ENCODE measurements at places on chromosomes 11 and 22.

GRCh38 chr11:74444173-74444826, 23.0 kb downstream of the KCNE3 start:
- no peak for DNase-seq

- DNase-seq: no peak
These were observed 12.0 kb upstream of the ANO3 start for GRCh38 chr11:26319906-26320305.

GRCh38 chr11:94525546-94526324, 13.5 kb downstream of the C11orf97 start:
- no peak for DNase-seq

- DNase-seq: no peak
These were observed 45.2 kb downstream of the SC5D start for GRCh38 chr11:121337740-121338272.

DNA sequence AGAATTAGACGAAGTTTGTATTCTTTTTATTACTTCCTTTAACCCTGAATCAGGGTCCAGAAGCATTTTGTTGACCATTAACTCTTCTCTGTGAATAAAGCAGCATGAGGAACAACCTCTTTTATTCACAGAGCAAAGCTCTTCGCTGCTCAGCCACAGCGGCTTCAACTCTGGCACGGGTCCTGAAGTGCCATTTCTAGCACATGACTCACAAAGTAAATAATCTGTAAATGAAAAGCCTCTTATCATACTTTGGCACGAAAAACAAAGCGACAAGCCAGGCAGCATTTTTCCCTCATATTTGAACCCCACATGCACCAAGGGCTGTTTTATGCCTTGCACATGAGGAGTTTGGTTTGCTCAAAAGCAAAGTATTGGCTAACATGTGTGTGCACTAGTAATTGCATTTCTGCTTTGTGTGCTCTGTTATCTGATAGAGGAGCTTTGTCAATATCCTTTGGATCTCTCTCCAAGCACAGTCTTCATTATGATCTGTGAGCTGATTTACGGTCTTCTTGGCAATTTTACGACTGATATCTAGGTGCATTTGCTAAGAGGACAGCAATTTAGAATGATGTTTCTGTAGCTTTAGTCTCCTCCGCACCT, 33.0 kb upstream of the APOBEC3A start:
- no peak for DNase-seq

DNA sequence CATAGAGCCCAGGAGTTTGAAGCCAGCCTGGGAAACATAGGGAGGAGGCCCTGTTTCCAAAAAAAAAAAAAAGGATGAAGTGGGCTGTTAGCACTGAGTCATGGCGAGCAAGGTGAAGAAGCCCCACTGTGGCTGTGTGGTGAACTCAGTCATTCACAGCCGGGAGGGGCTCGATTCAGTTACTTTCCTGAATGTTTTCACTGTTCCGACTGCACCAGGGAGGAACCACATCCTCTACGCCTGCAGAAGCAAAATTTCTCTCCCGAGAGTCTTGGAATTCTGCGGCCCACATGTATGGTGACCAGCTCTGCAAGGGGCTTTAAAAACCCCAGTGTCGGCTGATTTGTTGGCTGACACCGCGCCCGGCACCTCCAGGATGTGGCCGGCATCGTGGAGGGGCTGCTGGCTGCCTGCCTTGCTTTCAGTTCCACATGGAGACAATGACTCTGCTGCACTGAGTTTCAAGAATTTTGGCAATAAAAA, 27.8 kb upstream of the GRAMD4 start:
- DNase-seq: peak; percentile 64

Measured in CD4-positive, alpha-beta T cell treated with Interleukin-6 for 4 hours (primary cell).